ENCODE measurements at places on chromosomes 5 and 9. TPM values are rescaled to one million over a fixed set of nuclear protein-coding genes. Genes with fewer than 3 reads are reported as not detected.

DNA sequence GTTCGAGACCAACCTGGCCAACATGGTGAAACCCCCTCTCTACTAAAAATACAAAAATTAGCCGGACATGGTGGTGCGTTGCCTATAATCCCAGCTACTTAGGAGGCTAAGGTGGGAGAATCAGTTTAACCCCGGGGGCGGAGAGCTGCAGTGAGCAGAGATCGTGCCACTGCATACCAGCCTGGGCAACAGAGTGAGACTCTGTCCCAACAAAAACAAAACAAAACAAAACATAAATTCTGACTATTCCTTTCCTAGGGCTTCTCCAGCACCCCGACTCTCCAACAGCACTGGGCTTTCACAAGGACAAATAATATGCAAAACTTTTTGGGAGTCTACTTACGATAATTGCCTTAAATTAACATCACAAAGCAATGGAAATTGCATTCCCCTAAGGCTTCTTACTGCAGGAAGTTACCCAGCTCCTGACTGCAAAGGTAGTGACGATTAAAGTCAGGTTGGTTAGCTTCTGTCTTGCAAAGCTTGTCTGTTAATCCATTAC, 15.9 kb upstream of the CDKN2AIPNL start:
- no peak for DNase-seq
- H3K27me3 ChIP-seq: peaks cover 4% of the 10 kb centered on the region
- peaks cover 2% of the 10 kb centered on the region for H3K4me1 ChIP-seq
- H3K4me3 ChIP-seq: no peak overlapping the region

EPB41L4B gene
- not detected for total RNA-seq

GRCh38 chr5:67287510-67288268, 91.1 kb upstream of the CD180 start:
- peak overlapping the region; percentile 24 for H3K27ac ChIP-seq
- no peaks in the 10 kb centered on the region for H3K36me3 ChIP-seq
- H3K4me3 ChIP-seq: no peak overlapping the region
- H3K4me1 ChIP-seq: peaks cover 62% of the 10 kb centered on the region
- peaks cover 6% of the 10 kb centered on the region for H3K27me3 ChIP-seq

GRCh38 chr5:67639976-67640375, 443.4 kb upstream of the CD180 start:
- no peaks in the 10 kb centered on the region for H3K36me3 ChIP-seq
- no peaks in the 10 kb centered on the region for H3K27me3 ChIP-seq
- peaks cover 11% of the 10 kb centered on the region for H3K4me1 ChIP-seq
- H3K27ac ChIP-seq: no peak overlapping the region

ARID3C gene
- total RNA-seq: not detected

TEX48 gene
- not detected for total RNA-seq

DNA sequence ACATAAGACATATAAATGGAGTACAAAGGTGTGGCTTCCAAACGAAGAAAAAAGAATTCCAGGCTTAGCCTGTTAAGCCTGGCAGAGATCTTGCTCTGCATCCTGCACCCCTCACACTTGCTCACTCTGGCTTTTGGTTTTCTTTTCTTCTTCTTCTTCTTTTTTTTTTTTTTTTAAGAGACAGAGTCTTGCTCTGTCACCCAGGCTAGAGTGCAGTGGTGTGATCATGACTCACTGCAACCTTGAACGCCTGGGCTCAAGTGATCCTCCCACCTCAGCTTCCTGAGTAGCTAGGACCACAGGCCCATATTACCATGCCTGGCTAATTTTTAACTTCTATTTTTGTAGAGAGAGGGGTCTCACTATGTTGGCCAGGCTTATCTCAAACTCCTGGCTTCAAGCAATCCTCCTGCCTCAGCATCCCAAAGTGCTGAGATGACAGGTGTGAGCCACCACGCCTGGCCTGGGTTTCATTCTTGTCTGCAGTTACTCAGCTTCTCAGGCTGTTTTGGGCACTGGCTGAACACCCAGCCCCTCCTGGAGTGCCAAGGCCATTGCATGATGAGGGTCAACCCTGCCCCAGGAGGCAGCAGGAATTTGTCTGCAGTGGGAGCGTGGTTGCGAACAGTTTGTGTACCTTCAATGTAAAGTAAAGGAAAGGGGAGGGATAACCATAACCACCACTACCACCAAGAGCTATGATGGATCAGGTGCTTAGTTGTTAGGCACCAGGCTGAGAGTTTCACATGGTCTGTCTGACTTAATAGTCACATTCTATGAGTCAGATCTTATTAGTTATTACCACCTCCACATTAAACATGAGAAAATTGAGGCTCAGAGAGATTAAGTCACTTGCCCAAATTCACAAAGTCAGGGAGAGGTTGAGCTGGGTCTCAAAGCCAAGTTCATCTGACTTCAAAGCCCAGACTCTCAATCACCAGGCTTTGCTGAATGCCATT, 219.2 kb upstream of the PANK3 start:
- H3K4me1 ChIP-seq: peaks cover 27% of the 10 kb centered on the region
- H3K4me3 ChIP-seq: no peak overlapping the region
- H3K27me3 ChIP-seq: peaks cover 6% of the 10 kb centered on the region
- no peak for DNase-seq

DNA sequence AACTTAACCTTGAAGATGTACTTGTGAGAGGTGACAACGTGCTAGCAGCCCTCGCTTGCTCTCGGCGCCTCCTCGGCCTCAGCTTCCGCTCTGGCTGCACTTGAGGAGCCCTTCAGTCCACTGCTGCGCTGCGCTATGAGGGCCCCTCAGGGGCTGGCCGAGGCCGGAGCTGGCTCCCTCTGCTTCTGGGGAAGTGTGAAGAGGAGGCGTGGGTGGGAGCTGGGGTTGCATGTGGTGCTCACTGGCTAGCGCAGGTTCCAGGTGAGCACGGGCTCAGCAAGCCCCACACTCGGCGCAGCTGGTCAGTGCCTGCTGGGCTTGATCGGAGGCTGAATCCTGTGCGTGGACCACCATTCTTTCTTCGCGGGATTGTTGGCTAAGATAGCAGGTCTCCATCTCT, 166.1 kb downstream of the MRPS30 start:
- no peak for DNase-seq
- no peak overlapping the region for H3K27ac ChIP-seq
- H3K4me1 ChIP-seq: no peaks in the 10 kb centered on the region
- H3K4me3 ChIP-seq: no peak overlapping the region

DNA sequence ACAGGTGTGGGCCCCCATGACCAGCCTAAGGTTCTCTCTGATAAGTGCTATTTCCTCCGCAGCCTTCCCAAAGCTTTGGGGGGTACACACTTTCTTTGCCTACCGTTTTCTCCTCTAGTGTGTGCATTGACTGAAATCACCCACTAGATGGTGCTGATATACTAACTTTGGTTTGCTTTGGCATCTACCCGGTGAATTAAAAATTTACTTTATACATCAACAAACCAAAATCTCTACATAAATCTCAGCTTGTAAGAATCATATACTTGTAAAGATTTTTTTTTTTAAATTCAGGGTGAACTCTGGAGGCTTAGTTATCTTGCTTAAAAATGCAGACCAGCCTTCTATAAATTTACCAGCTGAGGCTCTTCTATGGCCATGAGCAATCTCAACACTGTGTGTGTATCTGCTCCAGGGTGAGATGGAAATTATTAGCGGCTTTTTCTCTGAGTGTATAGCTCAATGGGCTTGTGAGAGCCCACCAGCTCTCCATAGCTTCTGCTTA, 475.7 kb upstream of the TNC start:
- no peak overlapping the region for H3K4me3 ChIP-seq
- peak; percentile 50 for DNase-seq
- peak overlapping the region; percentile 80 for H3K27ac ChIP-seq
- H3K36me3 ChIP-seq: 0 out of 2 replicates have a peak, but pooled peaks cover 6% of the 10 kb centered on the region

SELENOP gene
- not detected for total RNA-seq

- H3K36me3 ChIP-seq: no peaks in the 10 kb centered on the region
- H3K4me3 ChIP-seq: no peak overlapping the region
- H3K4me1 ChIP-seq: no peaks in the 10 kb centered on the region
Measured at GRCh38 chr5:174424219-174425053, 299.9 kb upstream of the MSX2 start.

DNA sequence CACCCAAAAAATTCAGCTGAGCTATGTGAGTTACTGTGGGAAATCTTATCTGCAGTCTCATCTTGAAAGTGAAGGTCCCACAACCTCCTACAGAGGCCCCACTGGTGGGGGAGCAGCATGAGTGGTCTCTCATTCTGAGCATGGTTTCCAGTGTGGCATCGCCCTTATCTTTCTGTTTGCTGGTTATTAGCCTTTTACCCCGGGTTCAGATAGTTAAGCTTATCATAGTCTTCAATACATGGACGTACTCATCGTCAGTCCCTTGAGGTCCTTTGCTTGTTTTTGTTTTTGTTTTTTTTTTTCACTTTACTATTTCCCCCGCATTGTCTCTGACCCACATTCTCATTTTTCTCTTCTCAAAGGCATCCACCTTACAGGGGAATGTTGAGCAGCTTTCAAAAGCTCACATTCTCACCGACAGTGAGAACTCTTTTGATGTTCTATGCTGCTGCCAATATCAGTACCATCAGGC, 7.7 kb upstream of the HAVCR2 start:
- H3K4me3 ChIP-seq: no peak overlapping the region
- DNase-seq: no peak
- no peaks in the 10 kb centered on the region for H3K4me1 ChIP-seq
- H3K36me3 ChIP-seq: no peaks in the 10 kb centered on the region

DNA sequence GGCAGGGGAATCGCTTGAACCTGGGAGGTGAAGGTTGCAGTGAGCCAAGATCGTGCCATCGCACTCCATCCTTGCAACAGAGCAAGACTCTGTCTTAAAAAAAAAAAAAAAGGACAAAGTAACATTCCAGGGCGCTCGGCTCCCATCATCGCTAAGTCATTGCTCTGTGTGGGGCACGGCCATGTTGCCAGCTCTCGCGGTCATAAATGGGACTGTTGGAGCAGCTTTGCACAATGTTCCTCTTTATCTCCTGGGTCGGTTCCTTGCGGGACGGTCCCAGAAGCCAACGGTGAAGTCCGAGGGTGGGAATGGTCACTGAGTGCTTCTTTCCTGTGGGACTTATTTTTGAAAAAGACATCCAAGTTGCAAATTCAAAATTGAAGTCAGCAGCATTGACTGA, 65.5 kb downstream of the HMCN2 start:
- H3K4me3 ChIP-seq: no peak overlapping the region
- H3K36me3 ChIP-seq: no peaks in the 10 kb centered on the region
- no peak for DNase-seq
- H3K27me3 ChIP-seq: peaks cover 38% of the 10 kb centered on the region

- H3K4me3 ChIP-seq: no peak overlapping the region
- no peak for DNase-seq
- H3K27me3 ChIP-seq: peaks cover 8% of the 10 kb centered on the region
- H3K36me3 ChIP-seq: no peaks in the 10 kb centered on the region
- H3K4me1 ChIP-seq: no peaks in the 10 kb centered on the region
- H3K27ac ChIP-seq: no peak overlapping the region
Measured at GRCh38 chr5:157184117-157184670, 3.6 kb downstream of the ITK start.

- no peak overlapping the region for H3K27ac ChIP-seq
- H3K36me3 ChIP-seq: no peaks in the 10 kb centered on the region
- H3K27me3 ChIP-seq: peaks cover 3% of the 10 kb centered on the region
Measured at GRCh38 chr5:68337235-68337634, 121.7 kb downstream of the PIK3R1 start.

NR2F1-AS1 gene
- 21.6 TPM for total RNA-seq

Data from HFFc6 (cell line).